ENCODE measurements at places on chromosomes 16 and 17. TPM values are rescaled to one million over a fixed set of nuclear protein-coding genes. Genes with fewer than 3 reads are reported as not detected.

The NPIPA5 gene
- total RNA-seq, result 6.9 TPM

The IGFBP4 gene
- 351 TPM for total RNA-seq

The KRTAP4-5 gene
- not detected for total RNA-seq

The APRT gene
- 68.8 TPM for total RNA-seq

The KRT27 gene
- not detected for total RNA-seq

The HOXB1 gene
- not detected for total RNA-seq

The MT3 gene
- 0.77 TPM for total RNA-seq

The PRSS36 gene
- total RNA-seq, result not detected

The CDIP1 gene
- 23.9 TPM for total RNA-seq

The SOX9 gene
- 9.5 TPM for total RNA-seq

The TSPAN10 gene
- total RNA-seq, result 1.7 TPM

The CLDN7 gene
- total RNA-seq, result 0.42 TPM

- no peak for DNase-seq
Observed at GRCh38 chr17:9256751-9257629, 235.7 kb downstream of the NTN1 start.

DNA sequence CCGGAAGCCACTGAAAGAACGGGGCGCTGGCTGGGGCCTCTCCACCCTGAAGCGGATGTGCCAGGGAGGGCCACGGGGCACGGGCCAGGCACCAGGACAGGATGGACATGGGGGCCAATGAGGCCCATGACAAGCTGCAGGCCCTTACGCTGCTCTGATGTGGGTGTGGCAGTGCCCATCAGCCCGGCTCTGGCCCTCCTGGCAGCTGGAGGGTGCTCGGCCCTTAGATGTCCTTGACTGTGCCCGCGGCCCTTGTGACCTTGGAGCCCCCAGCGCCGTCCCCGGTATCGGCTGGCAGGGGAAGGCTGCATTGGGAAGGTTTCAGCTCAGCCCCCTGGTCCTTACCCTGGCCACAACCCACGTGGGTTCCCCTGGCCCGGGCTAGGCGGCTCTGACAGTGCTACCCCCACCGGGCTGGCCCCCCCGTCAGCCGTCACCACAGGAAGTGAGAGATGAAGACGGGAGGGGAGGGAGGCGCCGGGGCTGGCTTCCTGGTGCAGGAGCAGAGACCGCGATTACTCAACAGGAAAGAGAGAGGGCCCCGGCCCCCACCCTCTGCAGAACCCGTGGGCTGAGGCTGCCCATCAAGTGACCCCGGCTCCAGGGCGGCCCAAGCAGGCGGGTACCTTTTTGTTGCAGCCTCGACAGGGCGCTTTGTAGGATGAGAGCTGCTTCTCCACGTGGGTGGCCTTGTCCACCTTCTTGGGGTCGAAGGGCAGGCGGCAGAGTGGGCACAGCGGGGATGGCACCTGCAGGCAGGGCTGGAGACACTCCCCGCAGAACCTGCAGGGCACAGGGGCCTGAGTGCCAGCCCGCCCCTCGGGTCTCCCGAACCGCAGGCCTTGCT is 5.3 kb downstream of the RNF166 start:
- no peak for DNase-seq

DNA sequence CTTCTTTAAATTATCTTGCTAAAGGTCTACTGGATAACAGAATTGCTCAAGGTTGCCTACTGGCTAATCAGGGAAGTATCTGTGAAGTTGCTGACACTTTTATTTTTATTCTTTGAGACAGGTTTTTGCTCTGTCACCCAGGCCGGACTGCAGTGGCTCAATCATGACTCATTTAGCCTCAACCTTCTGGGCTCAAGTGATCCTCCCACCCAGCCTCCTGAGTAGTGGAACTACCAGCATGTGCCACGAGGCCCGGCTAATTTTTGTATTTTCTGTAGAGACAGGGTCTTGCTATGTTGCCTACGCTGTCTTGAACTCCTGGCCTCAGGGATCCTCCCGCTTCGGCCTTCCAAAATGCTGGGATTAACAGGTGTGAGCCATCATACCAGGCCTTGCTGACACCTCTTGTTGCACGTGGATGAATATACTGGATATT is 43.1 kb downstream of the GLG1 start:
- no peak for DNase-seq

DNA sequence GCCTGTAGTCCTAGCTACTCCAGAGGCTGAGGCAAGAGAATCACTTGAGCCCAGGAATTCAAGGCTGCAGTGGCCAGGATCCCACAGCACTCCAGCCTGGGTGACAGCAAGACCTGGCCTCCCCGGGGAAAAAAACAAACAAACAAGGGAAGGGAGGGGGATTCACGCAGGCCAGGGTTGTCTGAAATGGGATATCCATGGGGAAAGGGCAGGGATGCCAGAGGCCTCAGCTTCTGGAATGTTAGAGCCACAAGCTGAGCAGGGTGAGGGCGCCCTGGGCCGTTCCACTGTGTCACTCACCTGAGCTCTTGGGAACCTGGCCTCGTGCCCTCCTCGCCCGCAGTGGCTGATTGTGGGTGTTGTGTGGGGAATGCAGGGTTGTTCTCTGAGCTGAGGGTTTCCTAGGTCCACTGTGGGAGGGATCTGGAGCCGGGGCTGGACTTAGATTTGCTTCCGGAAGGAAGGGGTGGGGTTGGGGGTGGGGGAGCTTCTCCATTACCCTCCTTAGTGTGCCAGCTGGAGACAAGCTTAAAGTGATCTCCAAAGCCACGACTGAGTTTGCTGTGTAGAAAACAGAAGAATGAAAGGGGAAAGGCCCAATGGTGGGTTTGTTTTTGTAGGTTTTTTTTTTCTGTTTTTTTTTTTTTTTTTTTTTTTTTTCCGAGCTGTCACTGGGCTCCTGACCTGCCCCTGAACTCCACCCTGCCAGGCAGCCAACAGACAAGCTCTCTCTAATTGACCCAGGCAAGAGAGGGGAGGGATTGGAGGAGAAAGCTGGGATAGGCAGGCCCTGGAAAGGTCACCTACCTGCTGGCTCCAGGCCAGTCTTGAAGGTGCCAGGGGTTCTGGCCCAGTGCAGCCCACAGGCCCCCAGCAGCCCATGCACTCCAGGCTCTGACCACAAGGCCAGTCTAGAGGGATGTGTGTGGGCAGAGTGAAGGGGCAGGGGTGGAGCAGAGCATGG is at the start of gene SULT1A1:
Gene SULT1A1, minus strand, starts transcription at position 414 of the 964 bp plus-strand sequence. CDS start 1,189 bp downstream, outside the sequence.
- DNase-seq, result peak; percentile 80

DNA sequence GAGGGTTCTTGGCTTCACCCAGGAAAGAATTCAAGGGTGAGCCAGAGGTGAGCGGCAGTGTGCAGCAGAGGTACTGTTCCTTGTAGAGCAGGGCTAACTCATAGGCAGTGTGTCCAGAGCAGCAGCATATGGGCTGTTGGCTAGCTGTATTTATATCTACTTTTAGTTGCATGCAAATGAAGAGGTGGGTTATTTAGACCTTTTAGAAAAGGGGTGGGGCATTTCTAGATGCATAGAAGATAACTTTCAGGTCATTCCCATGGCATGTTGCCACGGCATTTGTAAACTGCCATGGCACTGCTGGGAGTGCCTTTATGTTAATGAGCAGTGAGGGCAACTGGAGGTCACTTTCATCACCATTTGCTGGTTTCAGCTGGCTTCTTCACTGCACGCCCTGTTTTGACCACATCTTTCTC is 141.0 kb downstream of the STX8 start:
- DNase-seq, result no peak

DNA sequence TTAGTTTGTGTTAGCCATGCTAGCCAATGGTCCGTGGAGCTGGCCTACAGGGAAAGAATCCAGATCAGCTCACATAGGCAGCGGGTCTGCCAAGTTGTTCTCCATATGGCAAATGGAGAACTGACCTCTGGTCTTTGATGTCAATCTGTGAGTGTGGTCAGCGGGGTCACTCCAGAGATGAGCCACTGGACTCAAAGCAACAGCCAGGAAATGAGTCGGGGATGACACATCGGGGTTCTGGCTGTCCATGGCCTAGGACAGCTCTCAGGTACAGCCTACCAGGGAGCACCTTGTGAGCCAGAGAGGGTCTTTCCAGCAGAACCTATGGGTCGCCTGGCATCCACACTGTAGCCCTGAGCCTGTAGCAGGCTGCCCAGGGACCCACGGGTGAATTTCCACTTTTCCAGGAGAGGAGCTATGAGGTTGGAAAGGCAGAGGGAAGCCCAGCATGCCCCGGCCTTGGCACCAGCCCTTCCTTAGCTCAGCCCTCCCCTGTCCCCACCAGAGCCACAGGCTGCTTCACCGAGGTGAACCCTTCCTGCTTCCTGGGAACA is 203.0 kb upstream of the TNRC6C start:
- DNase-seq, result no peak

DNA sequence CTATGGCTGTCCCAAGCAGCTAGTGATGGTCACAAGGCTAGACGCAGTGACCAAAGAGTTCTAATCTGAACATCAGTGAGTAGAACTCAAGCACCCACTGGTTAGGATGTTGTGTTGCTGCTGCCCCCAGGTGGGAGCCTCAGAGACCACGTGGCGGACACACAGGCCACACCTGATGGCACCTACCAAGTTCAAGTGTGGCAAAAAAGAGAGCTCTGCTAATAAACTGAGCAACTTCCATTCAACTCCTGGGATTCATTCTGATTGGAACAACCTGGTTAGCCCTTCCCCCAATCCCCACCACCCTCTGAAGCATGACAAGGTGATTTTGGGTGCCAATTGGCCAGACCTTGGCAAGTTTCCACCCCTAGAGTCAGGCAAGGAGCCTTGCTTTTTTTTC is 3.5 kb upstream of the LCMT1 start:
- DNase-seq, result no peak

DNA sequence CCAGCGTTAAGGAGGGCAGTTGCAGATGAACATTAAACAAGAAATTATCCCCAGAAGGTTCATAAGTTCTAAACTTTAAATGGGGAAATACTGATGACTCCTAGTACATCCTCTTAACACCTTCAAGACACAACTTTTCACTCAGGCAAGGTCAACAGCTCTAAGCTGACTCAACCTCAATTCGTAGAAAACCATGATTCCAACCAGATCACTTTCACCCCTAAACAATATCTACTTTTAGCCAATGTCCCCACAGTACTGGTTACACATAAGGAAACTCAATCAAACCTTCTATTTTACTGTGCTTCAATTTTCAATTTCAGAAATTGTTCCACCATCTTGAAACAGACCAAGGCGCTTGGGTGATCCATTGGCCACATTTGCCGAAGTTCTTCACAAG is 2.3 kb downstream of the CDYL2 start:
- no peak for DNase-seq

GRCh38 chr16:28149011-28149888 is 62.5 kb downstream of the XPO6 start:
- DNase-seq, result no peak

- DNase-seq, result no peak
Observed at GRCh38 chr17:62321451-62321850, 58.9 kb upstream of the EFCAB3 start.

- DNase-seq, result no peak
Observed at GRCh38 chr17:79413611-79414010, 197.2 kb downstream of the RBFOX3 start.

DNA sequence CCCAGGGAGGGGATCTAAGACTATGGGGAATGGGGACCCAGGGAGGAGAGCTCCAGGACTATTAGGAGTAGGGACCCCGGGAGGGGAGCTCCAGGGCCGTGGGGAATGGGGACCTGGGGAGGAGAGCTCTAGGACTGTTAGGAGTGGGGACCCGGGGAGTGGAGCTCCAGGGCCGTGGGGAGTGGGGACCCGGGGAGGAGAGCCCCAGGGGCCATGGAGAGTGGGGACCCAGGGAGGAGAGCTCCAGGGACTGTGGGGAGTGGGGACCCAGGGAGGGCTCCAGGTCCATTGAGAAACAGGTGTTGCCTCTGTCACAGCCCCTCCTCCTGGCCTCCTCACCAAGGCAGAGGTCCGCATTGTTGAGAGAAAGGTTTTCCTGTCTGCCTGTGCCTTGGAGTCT is 16.0 kb downstream of the MPRIP start:
- DNase-seq, result peak; percentile 42

GRCh38 chr17:80453998-80454556 is 22.3 kb downstream of the NPTX1 start:
- no peak for DNase-seq

DNA sequence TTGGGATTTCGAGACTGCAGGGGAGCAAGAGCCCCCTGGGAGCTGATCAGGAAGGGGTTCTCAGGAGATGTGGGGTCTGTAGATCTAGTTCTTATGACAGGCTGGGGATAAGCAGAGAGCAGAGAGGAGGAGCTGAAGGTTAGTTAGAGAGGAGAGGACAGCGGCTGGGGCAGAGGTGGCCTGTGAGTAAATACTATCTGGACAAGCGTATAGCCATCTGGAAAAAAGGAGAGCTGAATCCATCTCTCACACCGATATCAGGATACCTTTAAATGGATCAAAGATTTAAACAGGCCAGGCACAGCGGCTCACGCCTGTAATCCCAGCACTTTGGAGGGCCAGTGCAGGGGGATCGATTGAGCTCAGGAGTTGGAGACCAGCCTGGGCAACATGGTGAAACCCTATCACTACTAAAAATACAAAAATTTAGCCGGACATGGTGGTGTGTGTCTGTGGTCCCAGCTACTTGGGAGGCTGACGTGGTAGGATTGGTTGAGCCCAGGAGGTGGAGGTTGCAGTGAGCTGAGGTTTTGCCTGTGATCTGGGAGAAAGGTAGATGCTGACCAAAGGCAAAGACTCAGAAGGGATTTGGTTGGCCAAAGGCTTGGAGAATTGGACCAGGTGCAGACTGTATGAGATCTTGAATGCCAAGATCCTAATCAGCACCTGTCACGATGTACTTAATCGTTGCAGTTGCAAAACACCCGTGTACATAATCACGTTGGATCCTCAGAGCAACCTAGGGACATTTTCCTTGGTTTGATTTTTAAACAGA is 18.9 kb upstream of the SLC25A19 start:
- no peak for DNase-seq

DNA sequence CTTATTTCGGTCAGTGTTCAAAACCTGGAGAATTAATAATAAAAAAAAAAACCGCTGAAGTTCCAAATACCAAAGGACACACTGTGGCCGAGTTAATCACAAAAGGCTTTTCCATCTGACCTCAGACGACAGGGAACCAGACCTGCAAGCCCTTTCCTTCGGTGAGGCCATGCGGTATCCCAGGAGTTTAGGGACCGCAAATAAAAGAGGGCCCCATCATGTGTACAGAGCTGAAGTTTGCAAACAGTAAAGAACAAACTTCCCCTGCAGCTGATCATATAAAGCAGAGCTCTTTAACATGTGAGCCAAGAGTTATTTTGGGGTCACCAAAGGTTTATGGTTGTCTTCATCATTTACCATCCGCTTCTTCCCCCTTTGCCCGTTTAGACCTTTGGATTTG is 33.0 kb upstream of the FOXJ1 start:
- no peak for DNase-seq

DNA sequence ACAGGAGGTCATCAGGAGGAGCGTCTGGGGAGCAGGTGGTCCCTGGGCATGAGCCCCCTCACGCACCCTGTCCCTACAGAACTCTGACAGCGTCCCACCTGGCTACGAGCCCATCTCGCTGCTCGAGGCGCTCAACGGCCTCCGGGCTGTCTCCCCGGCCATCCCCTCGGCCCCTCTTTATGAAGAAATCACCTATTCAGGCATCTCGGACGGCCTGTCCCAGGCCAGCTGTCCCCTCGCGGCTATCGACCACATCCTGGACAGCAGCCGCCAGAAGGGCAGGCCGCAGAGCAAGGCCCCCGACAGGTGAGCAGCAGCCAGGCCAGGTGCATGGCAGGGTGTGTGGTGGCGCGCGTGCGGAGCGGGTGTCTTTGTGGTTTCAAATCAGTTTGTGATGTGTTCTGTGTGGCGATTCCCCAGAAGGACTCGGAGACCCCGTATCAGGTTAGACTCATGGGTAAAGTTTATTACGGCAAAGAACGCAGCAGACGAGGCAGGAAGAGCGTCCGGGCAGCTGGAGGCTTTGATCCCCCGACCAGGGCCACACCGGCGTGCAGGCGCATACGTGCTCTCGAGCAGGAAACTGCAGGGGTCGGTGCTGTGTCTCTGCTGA is 11.8 kb upstream of the NUDT16L1 start:
- DNase-seq, result no peak

- no peak for DNase-seq
Observed at GRCh38 chr17:57892820-57893595, 43.2 kb upstream of the MRPS23 start.
